ENCODE measurements at places on chromosomes 4 and X. TPM values are rescaled to one million over a fixed set of nuclear protein-coding genes. Genes with fewer than 3 reads are reported as not detected.

The PAGE2B gene
- not detected for total RNA-seq

The BMPR1B gene
- total RNA-seq: not detected

The GRSF1 gene
- 80.7 TPM for total RNA-seq

The IL3RA gene
- 3.1 TPM for total RNA-seq

The FGD1 gene
- total RNA-seq: 0.12 TPM

The POF1B gene
- total RNA-seq: not detected

The STATH gene
- total RNA-seq: not detected

The IL2RG gene
- total RNA-seq: 370 TPM

The RTL5 gene
- 0.14 TPM for total RNA-seq

The MYOZ2 gene
- not detected for total RNA-seq
